ENCODE measurements at places on chromosomes 16 and 17.

DNA sequence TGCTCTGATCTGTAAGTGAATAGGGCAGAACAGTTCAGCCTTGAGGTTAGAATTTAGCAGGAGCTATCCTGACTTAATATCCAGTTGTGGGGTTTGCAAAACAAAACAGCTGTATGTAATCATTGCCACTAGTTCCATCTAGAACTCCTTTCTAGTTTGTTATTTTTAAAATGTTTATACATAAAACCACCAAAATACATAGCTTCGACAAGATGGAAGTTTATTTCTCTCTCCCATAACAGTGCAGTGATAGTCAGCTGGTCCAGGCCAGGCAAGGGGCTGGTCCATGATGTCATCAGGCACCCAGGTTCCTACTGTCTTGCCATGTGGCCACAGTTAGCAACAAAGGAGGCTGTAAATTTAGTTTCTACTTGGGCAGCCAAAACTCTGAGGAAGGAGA lies 10.5 kb upstream of the PLK1 start:
- no peak for DNase-seq

DNA sequence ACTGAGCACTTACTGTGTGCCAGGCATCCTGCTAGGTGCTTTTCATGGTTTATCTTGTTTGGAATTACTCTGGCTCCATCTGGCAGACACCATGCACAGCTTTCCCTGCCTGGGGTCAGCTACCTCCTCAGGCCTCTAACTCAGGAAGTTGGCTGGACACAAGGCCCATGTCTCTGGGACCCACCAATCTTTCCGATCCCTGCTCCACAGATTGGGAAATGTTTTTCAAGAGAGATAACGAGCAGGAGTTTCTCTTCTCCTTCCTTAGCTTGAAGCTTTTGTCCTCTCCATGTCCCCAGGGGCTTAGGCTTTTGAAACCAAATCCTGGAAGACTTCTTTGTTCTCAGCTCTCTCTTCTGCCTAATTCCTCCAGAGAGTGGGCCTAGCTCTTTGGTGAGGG lies 11.5 kb upstream of the ELAC2 start:
- DNase-seq = no peak

- no peak for DNase-seq
Observed at GRCh38 chr17:49969134-49969759, at the start of gene DLX4. Gene DLX4, plus strand, starts transcription at chr17:49969190. Its CDS starts 279 bp downstream, at chr17:49969469.

DNA sequence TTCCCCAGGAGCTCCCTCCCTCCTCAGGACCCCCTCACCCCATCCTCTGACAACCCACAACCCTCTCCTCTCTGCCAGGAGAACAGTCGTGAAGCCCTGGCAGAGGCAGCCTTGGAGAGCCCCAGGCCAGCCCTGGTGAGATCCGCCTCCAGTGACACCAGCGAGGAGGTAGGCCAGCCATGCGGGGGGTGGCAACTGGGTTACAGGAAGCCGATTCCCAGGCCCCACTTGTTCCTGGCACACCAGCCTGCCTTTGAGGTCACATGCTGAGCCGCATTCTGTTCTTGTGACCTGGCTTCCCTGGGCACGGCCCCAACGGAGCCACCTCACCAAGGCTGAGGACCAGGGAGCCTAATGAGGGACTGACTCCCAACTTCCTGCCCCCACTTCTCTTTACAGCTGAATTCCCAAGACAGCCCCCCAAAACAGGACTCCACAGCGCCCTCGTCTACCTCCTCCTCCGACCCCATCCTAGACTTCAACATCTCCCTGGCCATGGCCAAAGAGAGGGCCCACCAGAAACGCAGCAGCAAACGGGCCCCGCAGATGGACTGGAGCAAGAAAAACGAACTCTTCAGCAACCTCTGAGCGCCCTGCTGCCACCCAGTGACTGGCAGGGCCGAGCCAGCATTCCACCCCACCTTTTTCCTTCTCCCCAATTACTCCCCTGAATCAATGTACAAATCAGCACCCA lies 7.9 kb downstream of the NAT9 start:
- no peak for DNase-seq

DNA sequence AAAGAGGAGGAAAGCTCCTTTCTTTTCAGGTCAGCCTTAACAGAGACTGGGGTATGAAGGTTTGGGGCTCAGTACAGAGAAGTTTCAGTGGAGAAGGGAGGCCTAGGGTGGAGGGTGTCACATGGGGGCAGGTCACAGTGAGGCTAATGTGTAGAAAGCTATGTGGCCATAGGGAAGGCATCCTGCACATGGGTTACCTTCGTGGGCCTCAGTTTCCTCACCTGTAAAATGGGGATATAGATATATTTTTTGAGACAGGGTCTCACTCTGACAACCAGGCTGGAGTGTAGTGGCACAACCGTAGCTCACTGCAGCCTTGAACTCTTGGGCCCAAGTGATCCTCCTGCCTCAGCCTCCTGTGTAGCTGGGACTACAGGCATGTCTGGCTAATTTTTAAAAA lies 41.8 kb downstream of the EMP2 start:
- DNase-seq = no peak

GRCh38 chr16:11552440-11552839 lies 34.3 kb downstream of the LITAF start:
- DNase-seq = no peak

- no peak for DNase-seq
Observed at GRCh38 chr17:19508577-19508867, 25.1 kb upstream of the SLC47A1 start.

DNA sequence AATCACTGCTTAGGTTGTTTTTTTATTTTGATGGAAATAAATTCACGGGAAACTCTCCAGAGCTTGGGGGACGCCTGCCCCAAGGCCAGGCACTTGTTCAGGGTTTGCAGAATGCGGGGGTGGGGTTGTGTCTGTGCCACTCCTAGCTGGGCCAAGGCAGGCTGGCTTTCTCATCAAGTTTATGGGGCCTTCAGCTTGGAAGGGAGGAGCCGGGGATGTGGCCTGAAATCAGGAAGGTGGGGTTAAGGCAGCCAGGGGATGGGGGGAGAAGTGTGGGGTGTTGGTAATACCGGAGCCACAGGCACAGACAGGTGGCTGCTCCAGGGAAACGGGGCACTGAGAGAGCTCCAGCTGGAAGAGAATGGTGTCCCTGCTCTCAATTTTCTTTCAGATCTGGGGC lies 1.7 kb upstream of the CHAD start:
- no peak for DNase-seq

DNA sequence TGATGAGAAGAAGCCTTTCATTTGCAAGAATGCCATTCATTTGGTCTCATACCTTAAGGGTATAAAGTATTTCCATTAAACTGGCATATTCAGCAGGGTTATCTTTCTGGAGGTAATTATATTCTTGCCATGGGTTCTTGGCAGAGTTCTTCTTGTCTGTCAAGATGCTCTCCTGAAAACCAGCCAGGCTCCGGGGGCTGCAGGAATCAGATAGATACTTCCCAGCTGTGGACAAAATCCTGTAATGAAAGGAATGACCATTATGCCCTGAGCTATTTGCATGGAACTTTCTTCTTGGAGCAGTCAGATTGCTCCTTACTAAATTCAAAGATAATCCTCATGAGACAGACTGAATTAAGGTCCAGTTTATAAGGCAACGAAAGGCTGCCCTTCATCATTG lies 47.0 kb downstream of the COG7 start:
- DNase-seq = no peak

DNA sequence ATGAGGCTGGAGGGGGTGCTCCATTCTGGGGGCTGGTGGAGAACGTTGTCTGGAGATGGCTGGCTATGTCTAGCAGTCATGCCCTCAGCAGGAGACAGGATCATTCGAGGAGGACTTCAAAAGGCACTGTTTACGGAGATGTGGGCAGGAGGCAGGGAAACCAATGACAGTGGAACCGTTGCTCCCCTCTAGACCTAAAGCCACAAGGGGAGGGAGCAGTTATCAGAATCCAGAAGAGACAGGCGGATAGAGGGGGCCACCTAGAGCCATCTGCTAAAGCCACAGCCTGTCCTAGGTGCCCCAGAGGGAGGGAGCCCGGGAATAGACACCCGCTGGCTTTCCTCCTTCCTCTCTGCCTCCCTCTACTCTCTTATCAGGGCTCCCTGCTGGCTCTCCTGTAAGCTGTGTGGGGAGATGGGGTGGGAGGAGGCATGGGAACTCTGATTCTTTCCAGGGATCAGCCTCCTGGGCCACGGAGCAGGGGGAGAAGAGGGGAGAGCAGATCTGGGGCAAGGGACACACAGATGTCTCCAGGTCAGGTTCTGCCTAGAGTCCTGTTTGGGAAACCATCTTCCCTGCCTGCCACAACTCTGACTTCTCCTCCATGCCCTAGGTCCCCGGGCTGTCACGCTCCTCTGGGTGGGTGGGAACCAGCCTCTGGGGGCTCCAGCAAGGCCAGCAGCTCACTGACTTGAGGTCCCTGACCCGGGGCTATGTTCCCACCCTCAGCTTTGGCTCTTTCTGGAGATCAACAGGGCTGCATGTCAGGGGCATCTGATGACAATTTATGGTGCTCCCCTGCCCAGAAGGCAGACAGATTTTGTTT lies 42.3 kb downstream of the IRX3 start:
- no peak for DNase-seq

GRCh38 chr17:82446649-82447048 lies 3.9 kb downstream of the CYBC1 start:
- DNase-seq = no peak

DNA sequence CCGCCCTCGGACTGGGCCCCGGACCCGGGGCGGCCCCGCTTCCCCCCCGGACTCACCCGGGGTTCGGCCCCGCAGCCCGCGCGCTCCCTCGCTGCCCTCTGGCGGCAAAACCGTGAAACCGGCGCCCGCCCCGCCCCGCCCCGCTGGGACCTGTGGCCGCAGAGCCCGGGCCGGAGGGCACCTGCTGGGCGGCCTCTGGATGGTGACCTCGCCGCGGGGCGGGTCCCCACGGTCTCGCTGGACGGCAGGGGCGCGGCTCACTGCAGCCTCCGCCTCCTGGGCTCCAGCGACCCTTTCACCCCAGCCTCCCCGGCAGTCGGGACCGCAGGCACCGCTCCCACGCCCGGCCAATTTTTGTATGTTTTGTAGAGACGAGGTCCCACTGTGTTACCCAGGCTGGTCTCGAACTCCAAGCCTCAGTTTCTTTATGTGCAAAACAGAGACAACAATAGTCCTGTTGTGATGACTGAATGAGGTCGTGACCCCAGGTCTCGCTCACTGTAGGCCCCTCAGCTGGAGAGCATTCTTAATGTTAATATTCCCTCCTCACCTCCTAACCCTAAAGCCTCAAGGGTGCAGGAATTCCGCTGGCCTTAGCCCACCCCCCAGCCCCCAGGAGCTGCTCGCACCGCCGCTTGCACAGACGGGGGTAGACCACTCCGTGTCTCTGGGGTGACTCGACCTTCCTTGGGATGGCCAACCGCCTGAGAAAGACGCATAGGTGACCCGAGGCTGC lies 33.7 kb upstream of the RPH3AL start:
- peak; percentile 54 for DNase-seq
